Activated T-cell treated with anti-CD3 and anti-CD28 coated beads for 48 hours (primary cell): ENCODE measurements at places on chromosomes 6 and 20.

DNA sequence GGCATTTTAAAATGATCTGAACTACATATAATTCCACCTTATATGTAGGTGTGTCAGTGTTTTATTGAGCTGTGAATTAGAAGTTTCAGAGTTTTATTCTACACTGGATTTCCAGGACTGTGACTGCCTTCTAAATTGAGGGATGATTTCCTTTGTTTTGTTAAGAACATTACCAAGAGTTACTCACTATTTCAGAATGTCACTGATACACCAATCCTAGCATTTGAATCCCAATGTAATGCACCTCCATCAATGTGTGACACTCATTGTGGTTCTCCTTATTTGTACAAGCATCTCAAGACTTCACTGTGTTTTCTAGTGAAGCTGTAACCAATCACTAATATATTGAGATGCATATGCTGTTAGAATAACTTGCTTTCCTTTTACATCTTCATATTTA lies 86.8 kb downstream of the PLCB1 start:
- no peak for DNase-seq

- DNase-seq: peak; percentile 40
These were observed 17.9 kb upstream of the EXOC2 start for GRCh38 chr6:710601-711571.

DNA sequence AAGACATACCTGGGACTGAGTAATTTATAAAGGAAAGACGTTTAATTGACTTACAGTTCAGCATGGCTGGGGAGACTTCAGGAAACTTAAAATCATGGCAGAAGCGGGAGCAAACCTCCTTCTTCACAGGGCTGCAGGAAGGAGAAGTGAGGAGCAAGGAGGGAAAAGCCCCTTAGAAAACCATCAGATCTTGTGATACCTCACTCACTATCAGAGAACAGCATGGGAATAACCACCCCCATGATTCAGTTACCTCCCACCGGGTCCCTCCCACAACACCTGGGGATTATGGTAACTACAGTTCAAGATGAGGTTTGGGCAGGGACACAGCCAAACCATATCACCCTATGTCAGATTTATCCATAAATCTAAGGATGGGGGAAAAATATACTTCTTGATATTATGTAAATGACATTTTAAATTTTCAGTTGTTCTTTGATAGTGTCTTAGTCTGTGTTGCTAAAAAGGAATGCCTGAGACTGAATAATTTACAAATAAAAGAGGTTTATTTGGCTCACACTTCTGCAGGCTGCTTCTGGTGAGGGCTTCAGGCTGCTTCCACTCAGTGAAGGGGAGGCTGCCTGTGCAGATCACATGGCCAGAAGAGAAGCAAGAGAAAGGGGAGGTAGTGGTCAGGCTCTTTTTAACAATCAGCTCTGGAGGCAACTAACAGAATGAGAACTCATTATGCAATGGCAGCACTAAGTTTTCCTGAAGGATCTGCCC lies 1.2 kb upstream of the MCM9 start:
- DNase-seq: no peak

GRCh38 chr20:24452498-24453127 lies 16.8 kb upstream of the SYNDIG1 start:
- DNase-seq: no peak

DNA sequence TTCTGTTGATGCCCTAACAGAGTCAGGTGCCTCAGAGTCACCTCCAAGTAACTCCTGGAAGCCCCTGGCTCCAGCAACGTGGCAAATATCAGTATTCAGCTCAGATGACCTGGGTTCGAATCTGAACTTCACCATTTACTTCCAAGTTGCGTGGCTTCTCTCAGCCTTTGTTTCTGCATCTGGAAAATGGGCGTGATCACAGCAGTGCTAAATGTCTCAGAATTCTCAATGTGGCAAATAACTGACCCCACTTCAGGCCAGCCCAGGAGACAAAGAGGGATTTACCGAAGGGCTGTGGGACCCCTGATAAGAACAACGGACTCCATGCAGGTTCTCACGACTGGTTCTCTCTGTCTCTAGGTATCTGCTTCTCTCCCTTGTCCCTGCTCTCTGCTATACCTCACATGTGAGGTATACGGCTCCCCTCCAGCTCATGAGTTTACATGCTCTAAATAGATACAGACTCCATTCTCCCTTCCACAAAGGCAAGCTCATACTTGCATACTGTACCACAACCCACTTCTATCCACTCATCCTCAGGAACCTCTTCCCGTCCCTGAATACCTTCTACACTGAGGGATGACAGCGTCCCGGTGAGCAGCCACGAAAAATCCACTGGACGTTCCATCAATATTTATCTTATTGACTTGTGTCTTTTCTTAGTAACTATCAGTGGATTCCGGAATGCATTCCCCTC lies 84.1 kb downstream of the SNX5 start:
- DNase-seq: no peak

DNA sequence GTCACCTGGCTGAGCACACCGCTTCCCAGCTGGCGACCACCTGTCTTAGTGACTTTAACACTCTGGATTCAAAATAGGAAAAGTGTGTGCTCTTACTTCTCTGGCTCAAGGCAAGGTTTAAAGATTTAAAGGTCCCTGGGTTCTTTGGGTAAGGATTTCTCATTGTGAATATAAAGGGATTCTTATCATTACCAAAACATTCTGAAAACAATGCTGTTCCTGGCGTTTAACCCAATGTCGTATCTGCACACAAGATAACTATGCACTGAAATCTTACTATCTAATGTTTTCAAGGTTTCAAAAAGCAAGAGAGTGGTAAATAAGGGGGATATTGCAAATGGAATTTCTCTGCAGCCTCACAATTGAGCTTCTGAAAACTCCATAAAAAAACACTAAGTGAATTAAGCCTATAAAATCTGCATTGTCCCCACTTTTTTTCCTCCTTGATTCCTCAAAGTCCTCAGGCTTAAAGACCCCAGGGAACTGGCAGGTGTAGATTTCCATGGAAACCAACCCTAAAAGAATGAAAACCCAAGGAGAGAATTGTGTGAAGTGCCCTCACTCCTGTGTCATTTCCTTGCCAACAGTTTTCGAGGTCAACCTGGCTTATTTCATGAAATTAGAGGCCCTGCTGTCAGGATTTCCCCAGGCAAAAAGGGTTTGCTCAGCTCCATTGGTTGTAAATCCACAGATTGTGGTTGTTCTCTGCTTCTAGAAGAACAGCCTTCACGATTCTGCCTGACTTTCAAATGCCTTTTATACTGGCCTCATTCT lies 44.0 kb downstream of the BMP2 start:
- DNase-seq: no peak

DNA sequence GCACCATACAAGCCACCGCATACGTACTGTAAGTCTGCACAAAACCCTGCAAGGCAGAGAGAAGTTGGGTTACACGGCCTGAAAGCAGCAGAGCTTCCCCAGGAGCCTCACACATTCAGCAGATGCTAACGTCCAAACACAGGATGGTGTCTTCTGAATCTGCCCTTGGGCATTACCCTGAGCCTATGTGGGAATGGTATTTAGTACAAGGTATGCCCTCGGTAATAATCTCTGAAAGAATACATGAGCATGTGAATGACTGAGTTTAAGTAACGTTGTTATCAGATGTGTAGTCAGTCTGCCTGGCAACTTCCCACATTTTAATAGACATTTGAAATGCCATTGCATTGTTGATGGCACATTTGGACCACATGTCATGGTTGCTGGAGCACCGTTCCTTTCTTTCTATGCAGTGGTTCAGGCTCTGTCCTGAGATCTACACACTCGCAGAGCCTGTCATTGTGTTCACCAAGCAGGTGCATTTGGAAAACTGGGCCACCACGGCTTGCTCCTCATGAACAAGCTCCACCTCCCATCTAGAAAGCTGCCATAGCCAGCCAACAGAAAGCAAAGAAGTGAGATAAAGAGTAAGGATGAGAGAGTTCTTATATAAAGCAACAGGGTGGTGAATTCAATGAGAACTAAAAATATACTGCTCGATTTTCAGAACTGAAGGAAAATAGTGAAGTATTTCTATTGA lies 136.5 kb upstream of the GGTLC1 start:
- no peak for DNase-seq

DNA sequence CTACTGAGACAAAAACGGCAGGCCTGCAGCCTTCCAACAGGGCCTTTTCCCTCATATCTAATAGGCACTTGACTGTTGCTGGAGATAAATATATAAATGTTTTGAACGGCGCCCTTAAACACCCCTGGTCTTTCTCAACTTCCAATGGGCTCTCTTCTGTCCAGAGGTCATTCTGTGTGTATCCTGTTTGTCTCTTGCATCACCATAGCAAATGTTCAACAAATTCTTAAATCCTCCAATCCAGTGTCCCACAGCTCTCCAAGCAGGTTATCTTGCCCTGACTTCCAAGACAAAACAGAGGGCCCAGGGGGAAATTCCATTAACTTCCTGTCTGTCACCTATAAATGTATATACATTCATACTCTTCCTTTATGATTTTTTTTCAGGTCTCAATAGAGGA lies 62.0 kb downstream of the OR2J2 start:
- DNase-seq: no peak

- DNase-seq: no peak
These were observed 113.8 kb downstream of the ARMC2 start for GRCh38 chr6:108961985-108962384.

GRCh38 chr6:16375843-16376242 lies 137.5 kb downstream of the GMPR start:
- no peak for DNase-seq

GRCh38 chr6:100554228-100554627 lies 89.5 kb upstream of the SIM1 start:
- no peak for DNase-seq

- DNase-seq: peak; percentile 2
These were observed 744 bp downstream of the RIOK1 start for GRCh38 chr6:7390226-7390878.

GRCh38 chr20:1108437-1108920 lies 9.9 kb upstream of the PSMF1 start:
- peak; percentile 50 for DNase-seq

- DNase-seq: no peak
These were observed 218.3 kb downstream of the PREX1 start for GRCh38 chr20:48609491-48609978.

DNA sequence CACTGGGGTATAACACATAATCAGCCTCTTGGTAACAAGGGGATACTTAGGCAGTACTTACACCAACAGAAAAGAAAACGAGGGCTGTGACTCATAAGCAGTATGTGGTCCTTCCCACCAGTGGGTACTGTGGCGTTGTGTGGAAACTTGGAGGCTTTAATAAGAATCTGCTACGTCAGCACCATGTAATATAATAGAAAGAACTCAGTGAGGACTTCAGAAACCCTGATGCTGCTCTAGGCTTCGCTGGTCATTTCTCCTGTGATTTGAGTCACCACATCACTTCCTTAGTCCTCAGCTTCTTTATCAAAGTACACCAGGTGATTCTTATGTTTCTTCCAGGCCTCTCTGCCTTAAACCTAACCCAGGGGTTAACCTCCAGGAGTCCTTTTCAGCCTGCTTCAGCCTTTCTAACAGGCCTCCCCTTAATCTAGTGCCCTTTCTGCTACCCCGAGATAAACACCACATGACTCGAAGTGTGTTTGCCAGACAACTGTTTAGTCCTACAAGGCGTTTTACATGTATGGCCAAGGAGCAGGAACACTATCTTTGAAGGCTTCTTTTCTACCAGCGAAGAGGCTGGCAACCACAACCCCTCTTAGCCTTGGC lies 68.5 kb downstream of the FYN start:
- DNase-seq: peak; percentile 41

- no peak for DNase-seq
These were observed 162.4 kb upstream of the BTBD3 start for GRCh38 chr20:11755071-11755841.

- DNase-seq: no peak
These were observed 24.8 kb downstream of the MAFB start for GRCh38 chr20:40663991-40664880.

GRCh38 chr6:10722570-10722819 lies 375 bp upstream of the TMEM14C start:
- DNase-seq: no peak

DNA sequence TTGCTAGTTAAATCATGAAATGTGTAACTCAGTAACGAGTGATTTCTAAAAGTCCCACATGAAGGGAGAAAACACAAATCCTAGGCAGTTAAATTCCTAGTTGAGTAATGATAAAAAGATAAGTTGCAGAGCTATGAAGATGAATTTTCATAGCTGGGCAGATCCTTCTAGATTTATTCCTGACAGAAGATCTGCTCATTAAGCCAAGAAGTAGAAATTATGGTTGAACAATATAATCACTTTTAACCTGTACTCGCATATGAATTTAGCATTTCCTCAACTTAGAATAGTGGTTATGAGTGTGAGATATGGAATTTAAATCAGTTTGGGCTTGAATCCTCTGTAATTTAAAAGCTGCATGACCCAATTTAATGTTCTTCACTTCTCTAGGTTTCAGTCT lies 359.2 kb upstream of the HSF2 start:
- no peak for DNase-seq

DNA sequence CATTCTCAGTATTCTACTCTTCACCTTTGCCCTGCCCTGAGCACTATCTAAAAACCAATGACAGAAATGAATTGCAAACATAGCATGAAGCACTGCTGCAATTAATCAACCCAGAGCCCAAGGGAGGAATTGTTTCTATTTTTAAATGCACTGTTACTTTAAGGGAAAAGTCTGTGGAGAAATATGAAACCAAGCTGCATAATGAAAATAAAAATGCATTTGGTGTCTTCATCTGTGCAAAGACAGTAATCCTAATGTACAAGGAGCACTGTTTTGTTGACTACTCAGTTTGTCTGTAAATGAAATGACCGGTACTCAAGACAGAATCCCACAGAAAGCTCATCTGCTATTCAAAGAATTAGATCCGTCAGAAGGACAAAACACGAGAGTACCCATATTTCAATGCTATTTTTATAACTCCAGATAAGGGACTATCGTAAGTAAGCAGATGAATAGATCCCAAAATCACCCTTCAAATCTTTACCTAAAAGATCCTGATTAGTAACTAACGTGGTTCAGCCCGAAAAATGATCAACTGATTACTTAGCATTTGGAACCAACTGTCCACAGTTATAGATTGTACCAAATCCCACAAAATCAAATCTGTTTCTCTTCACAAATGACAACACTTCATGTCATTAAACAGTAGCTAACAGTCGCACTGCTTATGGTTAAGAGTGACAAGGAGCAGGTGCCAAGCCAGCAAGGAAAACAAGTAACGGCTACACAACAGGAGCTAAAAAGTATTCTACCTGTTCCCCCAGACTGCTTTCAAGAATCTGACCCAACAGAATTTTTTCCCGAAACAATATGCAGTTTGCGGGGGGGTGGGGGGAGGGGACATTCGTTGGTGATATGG lies 2.4 kb downstream of the KIF13A start:
- no peak for DNase-seq

DNA sequence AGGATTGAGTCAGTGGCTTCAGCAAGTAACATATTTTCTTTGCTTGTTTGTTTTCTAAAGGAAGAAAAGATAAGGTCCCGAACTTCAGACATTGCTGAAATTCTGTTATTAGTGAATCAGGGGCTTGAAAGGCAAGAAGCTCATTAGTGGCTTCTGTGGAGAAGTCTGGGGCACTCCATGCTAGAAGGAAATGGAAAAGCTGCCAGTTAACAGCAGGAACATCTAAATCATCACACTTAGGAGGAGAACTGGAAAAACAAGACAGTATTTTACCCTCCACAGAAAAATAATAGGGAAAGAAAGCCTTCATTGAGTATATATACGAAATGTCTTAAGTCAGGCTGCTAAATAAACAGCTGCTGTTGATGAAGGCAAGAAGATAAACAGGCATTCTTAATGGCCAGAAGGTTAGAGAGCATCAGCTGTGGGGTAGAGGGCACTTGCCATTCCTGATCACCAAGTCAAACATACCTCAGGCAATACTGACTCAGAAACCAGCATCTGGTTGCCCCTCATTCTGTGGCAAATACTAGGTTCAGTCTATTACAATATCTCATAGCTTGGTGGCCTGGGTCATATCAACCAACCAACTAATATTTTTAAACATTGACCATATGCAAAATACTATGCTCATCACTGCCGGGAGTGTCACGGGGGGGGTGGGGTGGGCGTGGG lies 143.2 kb upstream of the TENT5A start:
- DNase-seq: no peak
